Fibroblast of skin of right quadriceps (primary cell): ENCODE measurements at places on chromosomes 4 and X.
A peak's percentile ranks its signal among the peaks of the same experiment; 100 is the strongest.

- DNase-seq, result peak; percentile 61
Measured at GRCh38 chrX:152904151-152905080, 6.5 kb downstream of the ZNF185 start.

- DNase-seq, result no peak
Measured at GRCh38 chr4:99647071-99647470, 10.6 kb downstream of the C4orf54 start.

GRCh38 chr4:102174719-102175189 lies 170.5 kb downstream of the SLC39A8 start:
- DNase-seq, result peak; percentile 27

DNA sequence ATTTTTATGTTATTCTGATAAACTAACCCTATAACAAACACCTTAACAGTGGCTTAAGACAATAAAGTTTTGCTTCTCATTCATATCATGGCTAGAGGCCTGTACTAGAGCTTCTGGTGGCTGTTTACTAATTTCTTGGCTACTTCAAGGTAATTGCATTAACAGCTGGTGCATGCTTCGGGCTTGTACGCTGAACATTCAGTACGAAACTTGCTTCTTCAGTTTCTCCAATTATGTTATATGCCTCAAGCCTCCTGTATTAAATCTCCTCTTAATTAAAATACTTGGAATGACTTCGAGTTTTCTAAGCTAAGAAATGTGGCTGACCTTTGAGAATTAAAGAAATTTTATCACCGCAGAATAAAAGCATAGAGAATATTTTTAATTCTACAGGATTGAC lies 138.9 kb upstream of the TRAM1L1 start:
- DNase-seq, result no peak

DNA sequence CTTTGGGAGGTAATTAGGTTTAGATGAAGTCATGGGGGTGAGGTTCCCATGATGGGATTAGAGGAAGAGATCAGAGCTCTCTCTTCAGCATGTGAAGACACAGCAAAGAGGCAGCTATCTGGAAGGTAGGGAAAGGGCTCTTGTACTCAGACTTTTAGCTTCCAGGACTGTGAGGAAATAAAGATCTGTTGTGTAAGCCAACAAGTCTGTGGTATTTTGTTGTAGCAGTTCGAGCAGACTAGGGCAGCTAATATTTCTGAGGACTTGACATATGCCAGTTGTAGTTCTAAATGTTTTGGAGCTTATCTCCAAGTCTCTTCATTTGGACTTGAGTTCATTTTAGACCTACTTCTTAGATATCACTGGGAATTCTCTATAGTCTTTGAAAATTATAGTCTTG lies 137.3 kb upstream of the PDE5A start:
- no peak for DNase-seq

GRCh38 chr4:3700223-3700622 lies 66.0 kb upstream of the ADRA2C start:
- DNase-seq, result no peak

DNA sequence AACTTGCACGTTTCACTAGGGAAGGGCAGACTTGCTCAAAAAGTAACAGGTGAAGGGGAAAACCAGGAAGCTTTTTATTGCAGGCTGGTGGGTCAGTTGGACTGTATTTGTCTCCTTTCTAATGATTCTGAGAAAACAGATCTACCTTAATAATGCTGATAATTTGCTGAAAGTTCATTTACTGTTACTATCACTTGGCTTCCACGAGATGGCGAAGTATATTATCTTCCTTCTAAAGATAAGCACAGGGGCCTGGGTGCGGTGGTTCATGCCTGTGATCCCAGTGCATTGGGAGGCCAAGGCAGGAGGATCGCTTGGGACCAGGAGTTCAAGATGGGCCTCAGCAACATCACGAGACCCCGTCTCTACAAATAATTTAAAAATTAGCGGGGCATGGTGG lies 16.4 kb downstream of the CCKAR start:
- no peak for DNase-seq

DNA sequence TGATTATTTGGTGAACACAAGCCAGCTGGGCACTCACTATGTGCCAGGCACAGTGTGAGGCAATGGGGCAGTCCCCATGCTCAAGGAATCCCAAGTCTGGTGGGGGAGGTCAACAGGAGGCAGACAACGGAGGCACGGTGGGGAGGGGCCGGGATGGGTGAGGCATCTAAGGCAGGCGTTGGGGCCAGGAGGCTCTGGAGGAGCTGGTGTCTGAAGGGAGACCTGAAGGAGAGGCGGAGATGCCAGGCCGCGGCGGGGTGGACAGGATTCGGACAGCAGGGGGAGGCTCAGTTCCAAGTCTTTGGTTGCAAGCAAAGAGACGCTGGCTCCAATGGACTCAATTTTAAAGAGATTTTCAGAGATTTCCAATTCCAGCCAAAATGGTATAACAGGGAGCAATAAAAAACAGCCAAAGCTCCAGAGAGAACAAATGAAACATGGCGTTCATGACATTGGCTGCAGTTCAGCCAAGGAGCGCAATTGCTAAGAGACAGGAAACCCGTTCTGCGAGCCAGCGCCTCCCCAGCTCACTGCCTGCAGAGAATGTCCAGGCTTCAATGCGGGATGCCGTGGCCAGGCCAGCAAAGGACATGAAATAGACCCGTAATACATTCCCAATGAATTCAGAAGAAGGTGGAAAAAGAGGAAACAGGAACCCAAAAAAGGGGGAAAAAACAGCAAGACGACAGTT lies 105.2 kb upstream of the LRPAP1 start:
- no peak for DNase-seq

- DNase-seq, result no peak
Measured at GRCh38 chr4:175635546-175635945, 176.5 kb downstream of the GPM6A start.

- DNase-seq, result no peak
Measured at GRCh38 chr4:828641-829271, 2.8 kb upstream of the CPLX1 start.

GRCh38 chr4:161256172-161256571 lies 907.6 kb downstream of the FSTL5 start:
- DNase-seq, result no peak

DNA sequence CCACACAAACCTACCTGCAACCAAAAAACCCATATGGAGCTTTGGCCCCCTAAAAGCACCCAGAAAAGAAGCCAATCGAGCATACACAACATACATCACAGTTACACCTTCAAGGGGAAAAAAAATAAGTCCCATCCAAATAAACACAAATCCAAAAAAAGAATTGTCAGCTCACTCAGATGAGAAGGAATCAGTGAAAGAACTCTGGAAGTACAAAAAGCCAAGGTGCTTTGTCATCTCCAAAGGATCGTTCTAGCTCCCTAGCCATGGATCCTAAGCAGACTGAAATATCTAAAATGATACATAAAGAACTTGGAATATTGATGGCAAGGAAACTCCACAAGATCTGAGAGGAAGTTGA lies 119.2 kb downstream of the NEK1 start:
- no peak for DNase-seq

- no peak for DNase-seq
Measured at GRCh38 chr4:184705692-184706091, 28.2 kb downstream of the CENPU start.

GRCh38 chrX:130719413-130719812 lies 183.6 kb downstream of the ENOX2 start:
- DNase-seq, result no peak

GRCh38 chr4:131309628-131310027 lies 1839.5 kb upstream of the PCDH10 start:
- no peak for DNase-seq

- DNase-seq, result no peak
Measured at GRCh38 chr4:16752150-16752549, 146.3 kb downstream of the LDB2 start.

DNA sequence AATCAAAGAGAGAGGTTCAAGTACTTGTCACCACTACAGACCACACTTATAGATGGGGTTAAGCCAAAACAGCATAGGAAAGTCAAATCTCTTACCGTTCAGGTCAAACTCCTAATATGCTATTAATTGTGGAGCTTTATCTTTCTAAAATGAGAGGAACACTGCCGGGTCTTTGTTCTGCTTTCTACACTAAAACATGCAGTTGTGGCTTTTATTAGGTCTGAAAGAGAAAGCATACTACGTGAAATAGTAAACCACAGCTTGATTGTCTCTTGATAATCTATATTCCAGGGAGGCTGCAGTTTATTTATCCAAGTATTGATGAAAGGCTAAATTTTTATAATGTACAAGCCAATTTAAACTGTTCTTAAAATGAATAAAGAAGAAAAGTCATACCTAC lies 12.3 kb upstream of the INPP4B start:
- no peak for DNase-seq

GRCh38 chr4:110195561-110196205 lies 2.7 kb downstream of the ELOVL6 start:
- DNase-seq, result no peak

DNA sequence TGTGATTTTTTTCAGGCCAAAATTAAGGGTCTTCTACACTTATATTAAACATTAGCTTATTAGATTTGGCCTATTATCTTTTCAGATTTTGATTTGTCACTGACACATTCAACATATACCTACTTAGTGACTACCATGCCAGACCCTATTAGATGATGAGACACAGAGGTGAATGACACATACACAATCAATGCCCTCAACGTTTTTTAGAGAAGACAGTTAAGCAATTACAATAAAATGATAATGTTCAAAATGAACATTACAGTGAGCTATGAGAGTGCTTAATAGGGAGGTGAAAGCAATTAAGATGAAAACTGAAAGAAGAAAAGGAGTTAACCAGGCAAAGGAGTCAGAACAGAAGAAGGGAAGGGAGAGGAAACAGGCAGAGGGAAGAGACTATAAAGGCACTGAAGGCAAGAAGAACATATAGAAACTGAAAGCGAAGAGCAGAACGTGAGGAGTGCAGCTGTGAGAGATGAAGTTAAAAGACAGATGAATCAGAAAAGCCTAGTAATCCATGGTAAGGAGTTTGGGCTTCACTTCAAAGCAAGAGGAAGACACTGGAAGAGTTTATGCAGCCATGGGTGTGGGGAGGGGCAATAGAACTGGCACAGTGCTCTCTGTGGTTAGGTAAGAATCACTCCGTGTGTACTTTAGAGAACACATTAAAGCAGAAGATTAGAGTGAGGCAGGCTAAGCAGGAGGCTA lies 119.0 kb downstream of the REELD1 start:
- peak; percentile 78 for DNase-seq

- DNase-seq, result no peak
Measured at GRCh38 chr4:2672700-2673099, 83.4 kb downstream of the TNIP2 start.

- DNase-seq, result no peak
Measured at GRCh38 chr4:109079201-109079600, 223.3 kb downstream of the COL25A1 start.

DNA sequence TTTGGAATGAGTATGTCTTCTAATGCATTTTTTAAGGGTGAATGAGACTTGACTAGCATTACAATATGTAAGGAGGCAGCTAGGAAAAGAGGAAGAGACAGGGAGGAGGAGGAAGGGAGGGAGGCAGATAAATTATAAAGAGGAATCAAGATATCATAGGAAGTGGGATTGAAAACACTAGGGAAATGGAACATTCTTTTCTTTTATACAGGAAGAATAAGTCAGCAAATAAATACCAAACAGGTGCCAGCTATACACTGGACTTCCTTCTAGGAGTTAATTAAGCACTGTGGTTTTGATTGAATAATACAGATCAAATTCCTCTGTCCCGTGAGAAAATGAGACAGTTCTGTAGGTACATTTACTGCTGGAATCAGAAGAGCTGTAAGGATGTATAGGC lies 78.6 kb downstream of the PACRGL start:
- DNase-seq, result no peak

- no peak for DNase-seq
Measured at GRCh38 chr4:86970447-86971354, 35.9 kb downstream of the AFF1 start.

DNA sequence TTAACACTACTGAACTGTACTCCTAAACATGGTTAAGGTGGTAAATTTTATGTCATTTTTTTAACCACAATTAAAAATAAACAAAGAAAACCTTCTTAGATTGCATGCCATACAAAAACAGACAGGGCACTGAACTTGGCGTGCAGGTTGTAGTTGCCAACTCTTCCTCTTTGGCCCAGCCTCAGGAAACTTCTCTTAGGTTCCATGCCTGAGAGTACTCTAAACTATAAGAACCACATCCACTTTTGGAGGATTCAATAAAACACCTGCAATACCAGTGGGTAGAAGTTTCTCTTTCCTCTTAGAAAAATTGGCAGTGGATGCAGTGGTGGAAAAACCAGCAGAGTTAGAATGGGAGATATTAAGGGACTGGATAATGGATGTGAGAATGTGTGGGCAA lies 103.4 kb downstream of the LUZP4 start:
- no peak for DNase-seq

DNA sequence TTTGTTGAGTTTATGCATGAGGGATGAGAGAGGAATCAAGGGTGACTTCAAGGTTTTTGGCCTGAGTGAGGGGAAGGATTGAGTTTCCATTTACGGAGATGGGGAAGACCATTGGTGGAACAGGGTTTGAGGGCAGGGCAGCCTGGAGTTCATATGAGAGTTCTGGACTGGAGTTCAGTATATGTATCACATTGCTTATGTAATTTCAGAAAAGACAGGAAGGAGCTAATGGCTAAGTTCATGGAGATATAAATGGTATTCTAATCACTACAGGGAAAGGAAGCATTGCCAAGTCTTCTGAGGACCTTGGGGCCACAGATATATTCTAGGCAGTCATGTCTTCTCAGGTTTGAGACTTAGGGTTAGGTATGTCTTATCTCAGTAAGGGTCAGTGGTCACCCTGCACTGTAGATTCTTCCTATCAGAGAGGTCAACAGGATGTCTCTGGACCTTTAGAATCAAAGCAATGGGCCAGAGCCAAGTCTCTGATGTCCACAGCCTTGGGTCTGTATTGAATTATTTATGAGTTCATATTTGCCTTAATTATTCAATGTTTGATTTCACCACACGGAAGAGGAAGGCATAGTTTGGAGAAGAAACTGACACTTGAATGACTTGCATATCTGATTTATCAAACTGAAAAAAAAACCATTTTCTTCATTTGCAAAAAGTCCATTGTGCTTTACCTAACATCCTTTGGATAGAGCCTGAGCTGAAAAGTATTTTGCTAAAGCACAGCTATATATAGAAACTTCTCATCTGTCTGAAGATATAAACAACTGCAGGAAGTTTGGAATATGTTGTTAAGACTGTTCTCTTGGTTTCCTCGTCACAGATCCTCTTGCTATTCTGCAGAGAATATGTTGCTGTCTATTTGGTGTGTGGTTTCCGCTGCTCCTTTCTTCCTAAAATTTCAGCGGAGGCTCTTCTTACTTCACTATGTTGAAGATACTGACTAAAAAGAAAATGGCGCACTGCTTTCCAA lies 139.5 kb downstream of the PDGFRA start:
- DNase-seq, result no peak

- DNase-seq, result no peak
Measured at GRCh38 chr4:152643153-152644035, 36.4 kb downstream of the TMEM154 start.
